Stimulated activated CD4-positive, alpha-beta T cell treated with anti-CD3 and anti-CD28 coated beads, Interleukin-15, amount 100 ng/mL, for 1 hour (primary cell): ENCODE measurements at places on chromosomes 1 and 21.

- no peak for DNase-seq
Observed at GRCh38 chr1:235239851-235240250, 78.8 kb upstream of the RBM34 start.

DNA sequence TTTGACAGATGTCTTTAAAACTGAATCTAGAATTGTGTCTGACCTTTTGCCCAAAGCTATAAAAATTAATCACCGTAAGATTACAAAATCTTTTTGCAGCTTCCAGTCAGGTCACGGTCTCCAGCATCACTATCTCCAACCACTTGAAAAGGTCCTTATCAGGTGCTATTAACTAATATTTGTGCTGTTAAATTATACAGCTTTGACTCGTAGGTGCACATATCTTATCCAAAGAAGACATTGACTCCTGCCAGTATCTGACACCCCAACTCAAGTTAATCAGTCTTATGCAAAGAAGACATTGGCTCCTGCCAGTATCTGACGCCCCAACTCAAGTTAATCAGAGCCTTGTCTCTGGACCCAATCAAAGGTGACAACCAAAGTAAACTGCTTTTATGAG is 19.9 kb upstream of the LYPD8 start:
- no peak for DNase-seq

GRCh38 chr1:223114871-223115270 is 28.2 kb downstream of the TLR5 start:
- DNase-seq, result no peak

DNA sequence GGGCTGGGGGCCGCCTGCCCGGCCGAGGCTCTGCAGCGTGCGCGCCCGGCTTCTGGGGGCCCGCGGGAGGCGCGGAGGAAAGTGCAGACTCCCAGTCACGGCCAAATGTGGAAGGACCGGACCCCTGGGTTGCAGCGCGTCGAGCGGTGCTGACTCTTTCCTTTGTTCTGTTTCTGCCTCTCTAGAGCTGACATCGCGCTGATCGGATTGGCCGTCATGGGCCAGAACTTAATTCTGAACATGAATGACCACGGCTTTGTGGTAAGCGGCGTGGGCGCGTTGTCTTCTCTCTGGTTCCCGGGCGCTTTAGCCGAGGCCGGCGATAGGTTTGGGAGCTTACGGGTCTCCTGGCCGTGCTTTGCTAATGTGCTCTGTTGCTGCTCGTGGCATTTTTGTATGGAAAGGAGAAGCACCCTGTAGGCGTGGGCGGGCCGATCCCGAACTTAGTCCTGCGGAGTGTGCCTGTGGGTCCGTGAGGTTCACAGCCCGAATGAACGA is 629 bp downstream of the PGD start:
- no peak for DNase-seq

GRCh38 chr1:85398391-85399064 is 66.4 kb downstream of the DDAH1 start:
- DNase-seq, result no peak

GRCh38 chr1:186093437-186093836 is 281.6 kb downstream of the TPR start:
- no peak for DNase-seq

GRCh38 chr1:50423670-50424000 is 392 bp upstream of the DMRTA2 start:
- no peak for DNase-seq

DNA sequence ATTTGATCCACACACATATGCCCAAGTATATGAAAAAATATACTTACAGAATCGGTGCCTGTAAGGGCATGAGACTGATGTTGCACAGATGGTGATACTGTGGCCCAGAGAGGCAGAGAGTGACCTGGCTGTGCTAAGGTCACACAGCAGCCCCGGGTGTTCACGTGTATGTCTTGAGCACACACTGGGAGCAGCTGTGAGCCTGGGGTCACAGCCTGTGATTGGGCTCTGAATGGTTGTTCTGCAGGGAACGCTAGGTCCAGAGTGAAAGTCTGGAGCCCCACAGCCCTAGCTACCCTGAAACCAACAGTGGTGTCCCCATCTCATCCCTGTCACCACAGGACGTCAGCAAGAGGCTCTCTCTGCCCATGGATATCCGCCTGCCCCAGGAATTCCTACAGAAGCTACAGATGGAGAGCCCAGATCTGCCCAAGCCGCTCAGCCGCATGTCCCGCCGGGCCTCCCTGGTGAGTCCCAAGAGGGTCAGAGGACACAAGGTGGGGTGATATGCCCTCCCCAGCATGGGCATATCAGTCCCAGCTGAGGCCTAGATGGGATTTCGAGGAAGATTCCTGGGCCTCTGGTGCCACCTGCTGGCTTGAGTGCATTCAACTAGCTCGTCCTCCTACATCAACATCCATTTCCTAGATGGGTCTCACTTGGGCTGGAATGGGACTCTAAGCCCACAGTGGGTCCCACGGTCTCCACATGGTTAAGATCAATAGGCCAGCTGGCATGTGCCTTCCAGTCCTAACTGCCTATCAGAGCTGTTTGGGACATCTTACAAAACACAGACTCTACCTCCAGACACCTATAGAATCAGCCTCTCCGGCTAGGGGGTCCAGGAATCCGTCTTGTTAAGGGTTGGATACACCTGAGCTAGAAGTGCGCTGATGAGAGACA is 19.7 kb downstream of the CDK18 start:
- peak; percentile 25 for DNase-seq

DNA sequence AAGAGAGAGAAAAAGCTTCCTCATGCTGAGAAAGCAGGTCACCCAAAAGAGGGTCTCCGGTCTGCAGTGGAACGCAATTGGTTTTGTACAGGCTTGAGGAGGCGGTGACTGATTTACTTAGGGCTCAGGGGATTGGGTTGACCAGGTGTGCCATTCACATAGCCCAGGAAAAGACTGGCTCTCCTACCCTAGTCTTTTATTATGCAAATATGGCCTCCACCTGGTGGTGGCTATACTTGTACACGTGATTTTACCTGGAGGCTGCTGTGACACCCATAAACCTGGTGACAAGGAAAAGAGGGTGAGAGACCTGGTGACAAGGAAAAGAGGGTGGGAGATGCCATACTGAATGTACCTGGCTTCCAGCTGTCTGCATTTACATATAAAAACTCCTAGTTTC is 49.9 kb downstream of the DNTTIP2 start:
- no peak for DNase-seq

DNA sequence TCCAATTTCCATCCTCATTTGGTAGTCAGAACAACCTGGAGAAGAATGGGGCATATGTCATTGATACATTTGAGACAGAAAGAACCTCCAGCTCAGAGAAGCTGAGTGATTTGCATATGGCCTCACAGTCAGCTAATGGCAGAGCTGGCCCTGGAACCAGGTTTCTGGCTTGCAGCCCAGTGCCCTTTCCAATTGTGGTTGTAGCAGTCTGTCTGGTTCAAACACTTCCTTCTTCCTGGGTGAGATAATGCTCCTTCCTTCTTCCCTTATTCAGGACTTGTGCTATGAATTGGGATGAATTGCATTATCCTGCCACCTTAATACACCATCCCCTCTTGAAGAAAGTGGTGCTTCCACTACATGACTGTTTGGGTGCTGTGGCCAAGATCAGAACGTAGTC is 24.2 kb downstream of the SLC5A9 start:
- no peak for DNase-seq

DNA sequence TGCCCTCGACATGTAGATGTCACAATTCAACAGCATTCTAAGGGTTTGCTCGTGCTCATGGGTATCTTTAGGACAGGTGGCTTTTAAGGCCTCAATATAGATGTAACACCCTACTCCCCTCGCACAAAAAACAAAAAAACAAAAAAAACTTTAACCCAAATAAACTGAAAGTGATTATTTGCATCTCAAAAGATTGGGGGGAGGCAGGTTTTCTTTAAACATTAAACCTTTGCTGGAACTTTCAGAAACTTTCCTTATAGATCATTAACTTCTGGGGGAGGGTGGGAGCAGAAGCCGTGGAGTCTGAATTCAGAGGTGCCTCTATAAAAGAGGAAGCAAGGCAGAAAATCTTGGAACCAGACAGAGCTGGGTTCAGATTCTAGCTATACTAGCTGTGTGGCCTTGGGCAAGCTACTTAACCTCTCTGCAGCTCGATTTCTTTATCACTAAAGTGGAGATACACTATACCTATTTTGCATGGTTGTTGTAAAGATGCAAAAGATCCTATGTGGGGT is 3.2 kb upstream of the KIAA1614 start:
- DNase-seq, result no peak
